ENCODE measurements at places on chromosomes 5 and 9.

GRCh38 chr9:17863213-17863883 lies 284.5 kb downstream of the SH3GL2 start:
- no peaks in the 10 kb centered on the region for H3K36me3 ChIP-seq
- no peaks in the 10 kb centered on the region for H3K4me1 ChIP-seq
- no peak for DNase-seq
- H3K27me3 ChIP-seq = no peaks in the 10 kb centered on the region

DNA sequence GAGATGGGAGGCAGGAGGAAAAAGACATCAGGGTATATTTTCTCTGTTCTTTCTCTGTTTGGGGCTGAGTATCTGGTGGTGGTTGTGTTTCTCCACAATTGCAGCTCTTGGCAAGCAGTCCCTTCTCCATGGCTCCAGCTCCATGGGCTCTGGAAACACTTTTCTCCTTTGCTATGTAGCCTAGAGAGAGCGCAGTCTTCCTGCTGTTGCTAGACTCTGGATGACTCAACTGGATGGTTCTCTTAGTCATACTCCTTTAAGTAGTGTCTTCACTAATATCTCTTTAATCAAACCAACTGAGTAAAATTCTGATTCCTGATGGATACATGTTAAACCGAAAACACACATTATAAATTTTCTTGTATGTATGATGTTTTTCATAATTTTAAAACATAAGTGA lies 3.3 kb upstream of the PLGRKT start:
- peaks cover 1% of the 10 kb centered on the region for H3K36me3 ChIP-seq
- peaks cover 25% of the 10 kb centered on the region for H3K4me1 ChIP-seq
- DNase-seq = no peak
- no peak overlapping the region for H3K4me3 ChIP-seq
- H3K27ac ChIP-seq = no peak overlapping the region

GRCh38 chr5:3011764-3012017 lies 260.2 kb upstream of the IRX2 start:
- no peak overlapping the region for H3K4me3 ChIP-seq
- no peaks in the 10 kb centered on the region for H3K4me1 ChIP-seq
- H3K27ac ChIP-seq = no peak overlapping the region
- DNase-seq = no peak
- H3K27me3 ChIP-seq = no peaks in the 10 kb centered on the region
- no peaks in the 10 kb centered on the region for H3K36me3 ChIP-seq

DNA sequence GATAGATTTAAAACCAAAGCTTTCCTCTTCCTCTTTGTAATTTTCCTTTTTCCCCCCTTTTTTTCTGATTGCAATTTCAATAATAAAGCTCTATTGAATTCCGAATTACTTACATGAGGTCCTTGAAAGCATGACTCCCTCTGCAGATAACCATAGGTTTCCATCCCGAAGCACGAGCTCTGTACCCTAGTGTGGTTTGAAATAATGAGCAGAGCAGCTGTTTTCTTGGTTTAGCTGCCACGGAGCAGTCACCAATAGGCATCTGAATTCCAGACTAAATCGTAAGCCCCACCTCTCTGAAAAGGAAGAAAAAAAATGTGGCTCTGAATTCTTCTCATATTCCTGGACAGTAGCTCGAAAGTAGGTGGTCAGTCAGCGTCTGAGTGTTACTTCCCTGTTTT lies 18.5 kb upstream of the GNE start:
- DNase-seq = no peak
- H3K27me3 ChIP-seq = no peaks in the 10 kb centered on the region
- H3K36me3 ChIP-seq = no peaks in the 10 kb centered on the region
- H3K27ac ChIP-seq = no peak overlapping the region
- H3K4me3 ChIP-seq = no peak overlapping the region

- H3K36me3 ChIP-seq = no peaks in the 10 kb centered on the region
- H3K4me1 ChIP-seq = peaks cover 57% of the 10 kb centered on the region
- H3K27ac ChIP-seq = no peak overlapping the region
- no peaks in the 10 kb centered on the region for H3K27me3 ChIP-seq
- no peak overlapping the region for H3K4me3 ChIP-seq
- DNase-seq = no peak
These were observed 1.5 kb upstream of the NSMF start for GRCh38 chr9:137460363-137461315.

GRCh38 chr9:5719100-5719926 lies 90.4 kb downstream of the RIC1 start:
- no peaks in the 10 kb centered on the region for H3K4me1 ChIP-seq
- DNase-seq = no peak
- H3K36me3 ChIP-seq = peaks cover 3% of the 10 kb centered on the region
- H3K27ac ChIP-seq = no peak overlapping the region
- H3K27me3 ChIP-seq = no peaks in the 10 kb centered on the region

GRCh38 chr9:15136646-15137045 lies 170.4 kb downstream of the TTC39B start:
- no peaks in the 10 kb centered on the region for H3K36me3 ChIP-seq
- H3K4me3 ChIP-seq = no peak overlapping the region
- no peak for DNase-seq
- no peaks in the 10 kb centered on the region for H3K27me3 ChIP-seq
- peaks cover 6% of the 10 kb centered on the region for H3K4me1 ChIP-seq

GRCh38 chr5:62938927-62939326 lies 360.3 kb downstream of the LRRC70 start:
- no peaks in the 10 kb centered on the region for H3K36me3 ChIP-seq
- H3K4me1 ChIP-seq = no peaks in the 10 kb centered on the region
- no peaks in the 10 kb centered on the region for H3K27me3 ChIP-seq
- no peak overlapping the region for H3K27ac ChIP-seq
- DNase-seq = no peak

- no peak overlapping the region for H3K27ac ChIP-seq
- H3K27me3 ChIP-seq = no peaks in the 10 kb centered on the region
- H3K36me3 ChIP-seq = no peaks in the 10 kb centered on the region
- H3K4me1 ChIP-seq = no peaks in the 10 kb centered on the region
These were observed 16.5 kb downstream of the AQP3 start for GRCh38 chr9:33430942-33431341.

DNA sequence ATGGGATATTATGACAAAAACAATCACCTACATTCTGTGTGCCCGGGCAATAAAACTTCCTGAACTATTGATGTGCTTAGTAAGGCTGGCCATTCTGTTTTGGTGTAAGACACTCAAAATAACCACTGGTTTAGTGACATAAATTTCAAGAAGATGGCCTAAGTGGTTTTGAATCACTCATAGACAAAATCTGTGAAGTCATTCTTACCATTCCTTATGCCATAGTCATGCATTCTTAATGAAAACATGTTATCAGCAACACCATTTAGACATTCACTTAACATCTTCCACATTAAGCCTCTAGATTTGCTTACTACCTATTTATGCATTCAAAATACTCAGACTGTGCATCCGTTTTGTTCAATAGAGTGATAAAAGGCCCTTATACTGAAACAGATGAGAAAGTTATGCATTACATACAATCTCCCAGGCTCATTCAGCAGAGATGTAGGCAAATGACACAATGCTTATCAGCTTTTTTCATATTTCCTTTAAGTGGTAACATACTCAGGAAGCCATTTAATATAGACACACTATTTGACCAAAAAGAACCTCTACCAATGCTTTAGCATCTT lies 848.8 kb upstream of the DMAC1 start:
- no peak for DNase-seq
- H3K36me3 ChIP-seq = no peaks in the 10 kb centered on the region
- H3K4me3 ChIP-seq = no peak overlapping the region
- H3K27ac ChIP-seq = no peak overlapping the region

GRCh38 chr5:148569948-148570347 lies 84.4 kb downstream of the HTR4 start:
- H3K27me3 ChIP-seq = no peaks in the 10 kb centered on the region
- no peaks in the 10 kb centered on the region for H3K4me1 ChIP-seq
- no peaks in the 10 kb centered on the region for H3K36me3 ChIP-seq
- no peak for DNase-seq
- no peak overlapping the region for H3K4me3 ChIP-seq

GRCh38 chr5:139810341-139811273 lies 15.0 kb downstream of the PSD2 start:
- H3K36me3 ChIP-seq = no peaks in the 10 kb centered on the region
- H3K27me3 ChIP-seq = no peaks in the 10 kb centered on the region
- H3K4me3 ChIP-seq = no peak overlapping the region
- H3K4me1 ChIP-seq = no peaks in the 10 kb centered on the region
- no peak for DNase-seq

- no peak for DNase-seq
- no peaks in the 10 kb centered on the region for H3K27me3 ChIP-seq
These were observed 506.6 kb downstream of the BNC2 start for GRCh38 chr9:16363916-16364315.

DNA sequence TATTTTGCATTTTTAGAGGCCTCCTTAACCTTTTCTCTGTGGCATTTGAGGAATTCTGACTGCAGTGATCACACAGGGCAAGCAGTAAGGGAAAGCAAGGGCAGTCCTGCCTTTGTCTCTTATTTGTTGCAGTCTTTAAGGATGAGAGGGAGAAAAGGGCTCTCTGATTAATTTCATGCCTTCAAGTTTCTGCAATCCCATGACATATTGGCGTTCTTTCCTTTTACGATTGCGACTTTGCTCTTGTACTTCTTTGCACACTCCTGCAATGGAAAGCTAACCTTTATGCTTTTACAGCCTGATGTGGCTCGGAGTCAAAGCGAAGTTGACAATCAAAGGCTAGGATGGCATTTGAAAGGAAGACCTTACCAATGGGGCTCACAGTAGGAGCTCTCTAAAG lies 698.4 kb downstream of the DNAH5 start:
- no peaks in the 10 kb centered on the region for H3K36me3 ChIP-seq
- H3K27ac ChIP-seq = no peak overlapping the region
- H3K4me1 ChIP-seq = no peaks in the 10 kb centered on the region
- no peak for DNase-seq
- no peaks in the 10 kb centered on the region for H3K27me3 ChIP-seq
